Mesothelial cell of epicardium (in vitro differentiated cells): ENCODE measurements at places on chromosomes 2 and 18. TPM values are rescaled to one million over a fixed set of nuclear protein-coding genes. Genes with fewer than 3 reads are reported as not detected.

DNA sequence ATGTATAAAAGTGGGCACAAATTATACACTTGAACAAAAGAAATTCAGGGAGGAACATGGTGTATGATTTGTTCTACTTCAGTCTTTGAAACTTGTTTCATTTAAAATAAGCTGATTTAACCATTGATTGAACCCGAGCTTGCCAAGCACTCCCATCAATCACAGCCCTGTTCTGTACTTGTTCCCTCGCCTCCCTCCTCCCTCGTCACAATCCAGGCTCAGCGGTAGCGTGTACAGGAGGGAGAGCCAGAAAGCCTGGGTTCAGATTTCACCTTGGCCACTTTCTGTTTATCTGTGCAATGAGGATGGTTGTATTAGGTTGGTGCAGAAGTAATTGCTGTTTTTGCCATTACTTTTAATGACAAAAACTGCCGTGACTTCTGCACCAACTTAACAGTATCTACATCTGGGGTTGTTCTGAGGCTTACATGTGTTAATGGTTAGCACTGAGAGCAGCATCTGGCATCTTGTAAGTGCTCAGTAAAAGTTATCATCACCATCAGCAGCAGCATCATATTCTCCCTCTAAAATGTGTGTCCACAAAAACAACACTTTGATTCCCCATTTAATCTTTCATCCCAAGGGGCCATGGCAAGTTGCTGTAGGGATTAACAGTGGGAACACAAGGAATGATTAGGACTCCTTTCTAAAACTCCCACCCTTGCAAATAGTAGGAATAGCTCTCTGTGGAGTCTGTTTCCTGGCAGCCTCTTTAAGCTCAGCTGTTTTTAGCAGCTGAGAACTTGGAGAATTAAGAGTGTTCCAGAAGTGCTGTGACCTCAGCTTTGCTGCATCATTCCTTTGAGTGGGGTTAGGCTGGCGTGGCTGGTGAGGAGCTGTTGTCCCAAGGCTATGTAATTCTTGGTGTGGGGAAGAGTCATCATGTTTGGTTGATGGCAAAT is 4.7 kb downstream of the DPYSL5 start:
- peaks cover 12% of the 10 kb centered on the region for H3K4me1 ChIP-seq
- H3K27me3 ChIP-seq: peaks cover 83% of the 10 kb centered on the region
- no peak overlapping the region for H3K4me3 ChIP-seq
- no peak overlapping the region for H3K27ac ChIP-seq
- H3K36me3 ChIP-seq: no peaks in the 10 kb centered on the region

Gene PLEK
- not detected in 3 replicates for total RNA-seq

DNA sequence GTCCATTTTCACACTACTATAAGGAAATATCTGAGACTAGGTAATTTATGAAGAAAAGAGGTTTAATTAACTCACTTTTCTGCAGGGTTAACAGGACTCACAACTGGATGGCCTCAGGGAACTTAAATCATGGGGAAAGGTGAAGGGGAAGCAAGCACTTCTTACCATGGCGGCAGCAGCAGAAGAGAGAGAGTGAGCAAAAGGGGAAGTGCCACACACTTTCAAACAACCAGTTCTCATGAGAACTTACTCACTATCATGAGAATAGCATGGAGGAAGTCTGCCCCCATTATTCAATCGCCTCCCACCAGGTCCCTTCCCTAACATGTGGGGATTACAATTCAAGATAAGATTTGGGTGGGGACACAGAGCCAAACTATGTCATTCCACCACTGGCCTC is 55.1 kb upstream of the NETO1 start:
- H3K27ac ChIP-seq: no peak overlapping the region
- no peak for DNase-seq
- no peaks in the 10 kb centered on the region for H3K36me3 ChIP-seq

DNA sequence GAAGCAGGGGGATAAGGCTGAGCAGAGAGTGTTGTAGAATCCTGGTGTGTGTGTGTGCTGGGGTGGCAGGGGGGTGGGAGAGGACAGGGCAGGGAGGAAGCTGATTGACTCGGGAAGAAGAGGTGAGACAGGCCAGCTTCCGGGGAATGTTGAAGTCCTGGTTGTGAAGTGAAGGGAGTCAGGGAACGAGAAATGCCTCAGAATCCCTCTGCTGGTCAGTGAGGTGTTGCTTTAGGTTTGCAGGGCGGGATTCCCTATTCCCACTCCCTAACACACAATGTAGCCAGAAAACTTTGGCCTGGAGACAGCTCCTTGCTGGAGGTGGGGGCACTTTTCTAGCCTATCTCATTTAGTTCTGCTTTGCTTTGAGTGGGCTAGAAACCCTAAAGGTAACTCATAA is 265.1 kb downstream of the HAUS1 start:
- H3K27me3 ChIP-seq: no peaks in the 10 kb centered on the region
- no peak overlapping the region for H3K4me3 ChIP-seq
- H3K36me3 ChIP-seq: peaks cover 4% of the 10 kb centered on the region

- no peak overlapping the region for H3K27ac ChIP-seq
- H3K4me1 ChIP-seq: no peaks in the 10 kb centered on the region
- H3K27me3 ChIP-seq: no peaks in the 10 kb centered on the region
- peaks cover 26% of the 10 kb centered on the region for H3K36me3 ChIP-seq
- DNase-seq: no peak
Observed at GRCh38 chr2:233451950-233452349, 97.7 kb downstream of the DGKD start.

Gene IAH1
- total RNA-seq: 39.7 to 42.7 TPM (median 41.6 TPM) in 3 replicates
